ENCODE measurements at places on chromosomes 12 and 14. TPM values are rescaled to one million over a fixed set of nuclear protein-coding genes. Genes with fewer than 3 reads are reported as not detected.

GPR137C gene
- 1.6 TPM for total RNA-seq

PHLDA1 gene
- 37.5 TPM for total RNA-seq

ACSM4 gene
- not detected for total RNA-seq

IFNG-AS1 gene
- not detected for total RNA-seq

DBX2 gene
- total RNA-seq = not detected

DNA sequence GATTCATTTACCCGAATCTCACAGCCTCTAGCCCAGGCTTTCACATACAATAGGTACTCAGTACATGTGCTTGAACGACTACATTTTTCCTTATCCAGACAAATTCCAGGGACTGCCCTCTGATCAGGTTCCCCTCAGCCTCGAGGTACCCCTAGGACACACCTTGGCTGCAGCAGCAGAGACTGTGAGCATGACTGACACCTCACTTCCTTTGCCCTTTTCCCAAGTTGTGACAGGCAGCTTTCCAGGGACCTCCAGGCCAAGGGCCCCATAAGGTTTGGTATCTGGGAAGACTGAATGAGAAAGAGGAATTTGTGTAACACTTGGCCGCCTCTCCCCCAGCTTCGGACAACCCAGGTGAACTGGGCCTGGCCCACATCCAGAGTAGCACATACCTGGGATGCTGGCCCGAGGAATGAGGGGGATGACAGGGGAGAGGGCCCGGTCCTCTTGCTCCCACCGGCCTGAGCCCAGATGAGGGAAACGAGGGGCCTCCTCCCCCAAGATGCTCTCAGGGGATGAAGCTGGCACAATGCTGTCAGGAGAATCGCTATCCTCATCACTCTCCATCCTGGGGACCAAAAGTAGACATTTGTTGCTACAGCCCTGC, 10.2 kb upstream of the PRKAG1 start:
- no peak for DNase-seq

GRCh38 chr14:88492272-88493089, 62.3 kb downstream of the PTPN21 start:
- peak; percentile 47 for DNase-seq

GRCh38 chr12:2003676-2004112, 563 bp downstream of the DCP1B start:
- no peak for DNase-seq

DNA sequence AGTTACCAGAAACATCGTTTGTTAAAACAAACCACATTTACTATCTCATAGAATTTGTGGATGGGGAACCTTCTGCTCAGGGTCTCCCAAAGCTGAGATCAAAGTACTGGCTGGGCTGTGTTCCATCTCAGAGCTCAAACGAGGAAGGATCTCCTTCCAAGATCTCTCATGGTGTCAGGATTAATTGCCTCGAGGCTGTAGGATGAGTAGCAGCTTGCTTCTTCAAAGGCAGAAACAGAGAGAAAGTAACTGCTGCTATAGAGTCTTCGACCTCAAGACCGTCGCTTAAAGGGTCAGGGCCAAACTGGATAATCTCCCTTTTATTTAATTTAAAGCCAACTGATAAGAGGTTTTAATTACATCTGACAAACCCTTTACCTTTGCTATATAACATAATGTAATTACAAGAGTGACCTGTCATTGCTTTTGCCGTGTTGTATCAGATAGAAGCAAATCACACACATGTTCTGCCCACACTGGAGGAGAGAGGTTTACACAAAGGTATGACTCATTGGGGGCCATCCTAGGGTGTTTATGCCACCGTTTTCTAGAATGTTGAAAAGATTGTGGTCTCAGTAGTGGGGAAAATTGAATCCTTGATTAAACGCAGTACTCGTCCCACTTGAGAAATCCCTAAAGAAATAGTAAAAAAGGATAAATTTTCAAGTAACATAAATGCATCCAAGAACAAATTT, 868.8 kb upstream of the TMEM132C start:
- DNase-seq = no peak

DNA sequence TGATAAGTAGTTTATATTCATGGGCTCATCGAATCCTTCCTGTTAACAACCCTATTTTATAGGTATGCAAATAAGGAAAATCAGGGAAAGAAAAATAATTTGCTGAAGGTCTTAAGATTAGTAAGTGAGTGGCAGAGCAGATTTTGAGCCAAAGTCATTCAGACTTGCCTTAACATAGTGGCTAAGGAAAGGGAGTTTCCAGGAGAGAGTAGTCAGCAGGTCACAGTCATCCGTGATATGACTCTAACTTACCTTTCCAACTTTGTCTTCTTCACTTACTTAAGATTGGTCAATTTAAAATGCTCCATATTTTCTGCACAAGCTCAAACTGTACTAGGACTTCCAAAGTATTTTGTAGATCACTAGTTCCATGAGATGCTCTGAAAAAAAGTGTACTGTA, 46.6 kb downstream of the AKAP6 start:
- DNase-seq = no peak

DNA sequence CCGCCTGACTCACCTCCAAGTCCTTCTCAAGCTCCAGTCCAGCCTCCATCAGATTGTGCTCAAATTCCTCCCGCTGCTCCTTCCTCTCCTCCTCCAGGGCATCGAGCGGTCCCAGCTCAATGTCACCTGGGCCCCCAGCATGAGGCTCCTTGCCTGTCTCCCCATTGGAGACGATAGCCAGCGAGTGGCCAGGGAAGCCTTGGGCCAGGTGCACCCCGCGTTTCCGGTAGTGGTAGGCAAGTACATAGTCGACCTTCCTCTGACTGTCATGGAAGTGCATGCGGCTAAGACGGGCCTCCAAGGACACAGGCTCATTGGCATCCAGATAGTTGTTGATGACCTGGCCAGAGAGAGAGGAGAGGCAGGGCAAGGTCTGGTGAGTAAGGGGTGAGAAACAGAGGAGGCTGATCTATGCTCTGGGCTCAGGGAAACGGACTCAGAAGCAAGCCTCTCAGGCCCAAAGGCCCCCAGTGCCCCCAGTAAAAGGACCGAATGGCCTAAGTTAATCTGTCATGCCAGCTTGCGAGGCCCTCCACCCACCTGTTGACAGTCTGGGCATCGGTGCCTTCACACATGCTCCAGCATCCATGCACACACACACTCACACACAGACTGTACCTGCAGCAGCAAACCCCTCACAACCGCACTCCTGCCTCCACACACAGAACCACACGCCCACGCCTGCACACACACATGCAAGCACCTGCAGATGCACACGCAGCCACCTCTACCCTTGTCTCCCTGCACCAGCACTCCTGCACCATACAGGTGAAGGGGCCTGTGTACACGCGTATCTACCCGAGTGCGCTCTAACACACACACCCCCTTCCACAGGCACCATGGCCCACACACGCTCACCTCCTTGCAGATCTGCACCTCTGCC, 23.8 kb downstream of the ANO2 start:
- no peak for DNase-seq

DNA sequence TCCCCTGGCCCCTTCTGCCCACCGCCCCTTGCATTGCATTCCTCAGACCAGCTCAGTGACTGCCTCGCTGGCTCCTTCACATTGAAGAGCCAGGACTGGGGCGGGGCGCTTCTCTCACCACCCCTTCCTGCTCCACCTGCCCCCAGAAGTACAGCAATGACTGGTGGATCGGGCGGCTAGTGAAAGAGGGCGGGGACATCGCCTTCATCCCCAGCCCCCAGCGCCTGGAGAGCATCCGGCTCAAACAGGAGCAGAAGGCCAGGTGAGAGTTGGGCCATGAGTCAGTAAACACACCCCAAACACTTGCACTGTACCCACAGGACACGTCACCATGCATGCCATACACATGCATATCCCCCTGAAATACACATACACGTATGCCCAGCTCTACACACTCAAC, 5.8 kb downstream of the CACNB3 start:
- DNase-seq = no peak

DNA sequence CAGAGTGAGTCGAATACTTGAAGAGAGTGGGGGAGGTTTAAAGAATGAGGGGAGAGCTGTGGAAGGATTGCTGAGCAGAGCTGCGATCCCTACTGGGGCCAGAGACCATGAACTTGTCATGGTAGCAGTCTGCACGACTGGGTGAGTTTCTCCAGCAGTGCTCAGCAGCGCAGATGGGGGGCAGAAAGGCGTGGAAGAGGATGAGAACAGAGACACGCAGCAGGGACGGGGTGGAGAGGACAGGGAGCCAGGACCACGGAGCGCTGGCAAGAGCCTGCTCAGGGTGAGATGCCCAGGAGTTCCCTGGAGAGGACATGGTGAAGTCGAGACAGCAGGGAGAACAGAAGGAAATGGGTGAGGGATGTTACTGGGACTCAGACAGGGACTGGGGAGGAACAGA, 2.1 kb upstream of the AQP6 start:
- no peak for DNase-seq

DNA sequence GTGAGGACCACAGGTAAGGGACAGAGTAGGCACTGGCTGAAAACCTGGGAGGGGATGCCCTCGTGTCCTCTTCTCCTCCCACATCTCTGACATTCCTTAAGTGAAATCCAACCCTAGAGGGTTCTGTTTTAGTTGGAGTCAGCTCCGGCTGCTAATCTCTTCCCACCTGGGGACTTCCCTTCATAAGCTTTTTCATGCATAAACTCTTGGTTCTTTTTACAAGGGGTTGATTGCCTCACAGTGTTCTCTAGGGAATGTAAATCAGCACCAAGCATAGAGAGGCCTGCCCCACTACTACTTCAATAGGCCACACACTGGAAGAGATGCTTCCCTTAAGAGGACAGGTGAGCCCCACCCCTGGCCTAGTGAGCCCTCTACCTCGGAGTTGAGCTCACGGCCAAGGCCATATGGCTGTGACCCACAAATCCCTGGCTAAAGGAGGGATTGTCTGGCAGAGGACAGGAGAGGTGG, 3.2 kb upstream of the SYNDIG1L start:
- DNase-seq = no peak

GRCh38 chr12:110180591-110181005, 56.4 kb downstream of the IFT81 start:
- DNase-seq = no peak

DNA sequence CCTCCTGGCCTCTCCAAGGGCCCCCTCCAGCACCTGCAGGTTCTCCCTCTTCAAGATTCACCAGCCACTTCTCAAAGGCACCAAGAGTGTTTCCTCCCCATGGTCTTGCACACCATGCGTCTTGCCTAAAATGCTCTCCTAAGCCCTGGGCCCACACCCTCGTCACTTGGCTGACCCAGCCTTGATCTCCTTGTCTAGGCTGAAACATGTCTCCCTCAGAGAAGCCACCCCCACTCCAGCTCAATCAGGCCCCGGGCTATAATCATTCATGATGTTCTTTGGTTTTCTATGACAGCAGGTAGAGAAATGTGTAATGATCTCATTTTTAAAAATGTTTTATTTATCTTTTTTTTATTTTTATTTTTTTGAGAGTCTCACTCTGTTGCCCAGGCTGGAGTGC, 88.1 kb downstream of the EFCAB11 start:
- no peak for DNase-seq

DNA sequence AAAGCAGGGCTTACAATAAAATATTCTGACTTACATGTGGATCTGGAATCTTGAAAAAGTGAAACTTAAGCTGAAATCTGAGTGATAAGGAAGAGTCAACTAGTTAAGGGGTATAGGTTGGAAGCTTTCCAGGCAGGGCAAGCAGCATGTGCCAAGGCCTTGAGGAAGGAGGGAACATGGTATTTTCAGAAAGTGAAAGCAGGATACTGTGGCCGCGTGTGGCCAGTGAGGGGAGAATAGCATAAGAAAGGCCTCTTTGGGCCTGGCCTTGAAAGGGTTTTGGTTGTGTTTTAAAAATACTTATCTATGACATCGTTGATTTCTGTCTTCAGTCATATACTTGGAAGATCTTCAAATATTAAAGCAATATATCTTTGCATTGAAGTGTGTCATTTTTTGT, 213.4 kb downstream of the AKAP6 start:
- no peak for DNase-seq

DNA sequence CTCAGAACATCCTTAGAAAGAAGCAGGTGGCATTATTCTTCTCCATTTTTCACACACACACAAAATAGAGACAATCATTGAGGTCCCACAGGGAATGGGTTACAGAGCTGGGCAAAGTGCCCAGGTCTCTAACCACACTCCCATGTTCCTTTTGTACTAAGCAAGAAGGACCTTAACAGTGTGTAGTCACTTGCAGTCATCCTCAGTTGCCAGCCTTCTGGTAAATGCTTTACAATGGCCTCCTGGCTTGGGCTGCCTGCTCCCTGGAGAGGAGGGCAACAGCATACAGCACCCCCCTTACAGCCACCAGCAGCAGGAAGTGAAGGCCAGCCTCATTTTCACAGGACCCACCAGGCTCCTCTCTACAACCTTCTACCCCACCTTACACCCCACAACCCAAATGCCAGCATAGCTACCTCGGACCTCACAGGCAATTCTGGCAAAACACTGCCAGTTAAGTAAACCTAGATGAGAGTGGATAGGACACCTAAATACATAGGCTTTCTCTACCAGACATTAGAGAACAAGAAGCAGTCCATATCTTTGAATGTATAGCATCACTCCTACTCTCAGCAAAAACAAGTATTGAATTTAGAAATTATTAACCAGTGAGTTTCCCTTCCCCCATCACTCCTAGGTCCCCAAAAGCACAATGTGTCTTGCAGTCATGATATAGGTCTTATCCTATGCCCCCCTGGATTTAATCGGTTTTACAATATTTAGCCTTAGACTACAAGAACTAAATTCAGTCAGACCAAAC, 88.1 kb downstream of the PPP2R5E start:
- DNase-seq = no peak

GRCh38 chr12:128852026-128852698, 1.1 kb upstream of the GLT1D1 start:
- no peak for DNase-seq

DNA sequence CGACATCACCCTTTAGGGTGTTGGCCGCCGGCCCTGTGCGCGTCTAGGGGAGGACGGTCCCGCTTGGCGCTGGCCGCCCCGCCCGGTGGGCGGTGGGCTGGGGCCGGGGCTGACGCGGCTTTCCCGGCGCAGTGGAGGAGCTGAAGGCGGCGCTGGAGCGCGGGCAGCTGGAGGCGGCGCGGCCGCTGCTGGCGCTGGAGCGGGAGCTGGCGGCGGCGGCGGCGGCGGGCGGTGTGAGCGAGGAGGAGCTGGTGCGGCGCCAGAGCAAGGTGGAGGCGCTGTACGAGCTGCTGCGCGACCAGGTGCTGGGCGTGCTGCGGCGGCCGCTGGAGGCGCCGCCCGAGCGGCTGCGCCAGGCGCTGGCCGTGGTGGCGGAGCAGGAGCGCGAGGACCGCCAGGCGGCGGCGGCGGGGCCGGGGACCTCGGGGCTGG, 3.6 kb downstream of the TNFAIP2 start:
- DNase-seq = no peak

- DNase-seq = no peak
These were observed 67.1 kb downstream of the RALGAPA1 start for GRCh38 chr14:35742032-35742371.
